ENCODE measurements at places on chromosomes 4 and X.

- no peak for DNase-seq
Observed at GRCh38 chrX:45134775-45135174, 65.9 kb downstream of the DIPK2B start.

GRCh38 chrX:150872773-150873336, 25.6 kb downstream of the CD99L2 start:
- no peak for DNase-seq

GRCh38 chr4:87502580-87503238, 26.5 kb downstream of the SPARCL1 start:
- DNase-seq = no peak

DNA sequence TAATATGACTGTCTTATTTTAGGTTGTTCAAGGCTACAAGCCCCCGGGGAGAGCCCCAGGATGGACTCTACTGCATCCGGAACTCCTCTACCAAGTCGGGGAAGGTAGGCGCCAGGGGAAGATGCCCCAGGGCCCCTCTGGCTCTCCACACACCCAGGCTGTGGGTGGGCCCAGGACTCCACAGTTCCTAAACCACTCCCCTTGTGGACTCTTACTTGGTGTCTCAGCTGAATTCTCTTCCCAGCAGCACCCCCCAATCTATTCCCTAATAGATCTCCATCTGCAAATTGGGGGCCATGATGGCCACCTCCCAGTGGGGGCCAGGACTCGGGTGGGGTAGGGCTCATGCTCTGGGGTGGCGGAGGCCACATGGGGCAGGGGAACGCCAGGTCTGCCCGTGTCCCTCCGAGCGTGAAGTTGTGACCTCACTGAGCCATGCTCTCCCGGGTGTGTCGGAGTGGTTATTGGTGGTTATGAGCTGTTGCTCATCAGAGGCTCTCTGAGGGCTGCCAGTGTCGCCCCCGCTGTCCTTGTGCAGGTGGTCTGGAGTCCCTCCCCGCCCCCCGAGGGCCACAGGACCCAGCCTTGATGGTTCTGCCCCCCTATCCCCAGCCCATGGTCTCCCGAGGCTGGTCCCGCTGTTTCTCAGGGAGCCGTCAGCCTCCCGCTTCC, 11.2 kb upstream of the ADD1 start:
- DNase-seq = no peak

DNA sequence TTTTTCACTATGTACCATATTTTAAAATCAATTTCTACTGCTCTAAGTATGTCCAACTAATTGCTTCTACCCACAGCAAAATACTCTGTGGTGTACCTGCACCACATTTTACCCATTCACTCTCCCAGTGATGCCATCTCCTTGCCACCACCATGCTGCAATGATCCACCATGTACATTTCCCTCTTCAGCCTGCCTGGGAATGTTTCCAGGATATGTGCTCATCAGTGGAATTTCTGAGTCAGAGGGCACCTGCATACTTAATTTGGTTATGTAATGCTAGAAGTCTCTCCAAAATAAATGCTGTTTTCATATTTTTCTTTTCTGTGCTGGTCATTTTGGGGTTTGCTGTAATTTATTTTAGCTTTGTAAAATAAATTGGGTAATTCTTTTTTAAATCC, 33.2 kb upstream of the OCIAD2 start:
- DNase-seq = no peak

DNA sequence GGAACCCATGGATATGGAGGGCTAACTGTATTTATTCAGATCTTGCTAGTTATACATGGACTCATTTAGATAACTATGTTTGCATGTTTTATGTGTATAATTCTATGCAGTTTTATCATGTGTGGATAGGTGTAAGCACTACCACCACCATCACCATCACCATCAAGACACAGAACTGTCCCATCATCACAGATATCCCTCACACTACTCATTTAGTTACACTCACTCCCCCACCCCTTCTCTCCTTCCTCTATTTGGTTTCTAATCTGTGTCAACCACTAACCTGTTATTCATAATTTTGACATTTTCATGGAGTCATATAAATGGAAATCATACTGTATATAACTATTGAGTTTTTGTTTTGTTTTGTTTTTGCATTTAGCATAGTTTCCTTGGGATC, 43.7 kb downstream of the STAG2 start:
- DNase-seq = no peak

DNA sequence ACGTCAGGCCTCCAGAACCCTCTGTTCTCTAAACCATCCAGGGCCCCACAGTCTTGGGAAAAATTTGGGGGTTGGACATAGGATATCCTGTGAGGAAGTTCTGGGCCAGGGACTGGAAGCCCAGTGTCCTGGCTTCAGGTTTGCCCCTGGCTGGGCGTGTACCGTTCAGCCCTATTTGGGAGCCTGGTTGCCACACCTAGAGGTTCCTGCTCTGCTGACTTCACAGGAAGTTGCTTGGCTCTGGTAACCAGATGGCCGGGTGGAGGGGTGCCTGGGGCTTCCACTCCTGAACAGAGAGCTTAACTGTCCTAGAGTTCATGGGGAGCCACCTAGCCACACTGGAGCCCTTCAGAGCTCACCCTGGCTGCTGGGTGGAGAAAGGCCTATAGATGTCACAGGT, 1.1 kb downstream of the TAFAZZIN start:
- no peak for DNase-seq

- no peak for DNase-seq
Observed at GRCh38 chrX:119686087-119686691, 6.8 kb downstream of the SEPTIN6 start.
